SJCRH30 (cell line): ENCODE measurements at places on chromosomes 1 and 21. TPM values are rescaled to one million over a fixed set of nuclear protein-coding genes. Genes with fewer than 3 reads are reported as not detected.
A peak's percentile ranks its signal among the peaks of the same experiment; 100 is the strongest.

DNA sequence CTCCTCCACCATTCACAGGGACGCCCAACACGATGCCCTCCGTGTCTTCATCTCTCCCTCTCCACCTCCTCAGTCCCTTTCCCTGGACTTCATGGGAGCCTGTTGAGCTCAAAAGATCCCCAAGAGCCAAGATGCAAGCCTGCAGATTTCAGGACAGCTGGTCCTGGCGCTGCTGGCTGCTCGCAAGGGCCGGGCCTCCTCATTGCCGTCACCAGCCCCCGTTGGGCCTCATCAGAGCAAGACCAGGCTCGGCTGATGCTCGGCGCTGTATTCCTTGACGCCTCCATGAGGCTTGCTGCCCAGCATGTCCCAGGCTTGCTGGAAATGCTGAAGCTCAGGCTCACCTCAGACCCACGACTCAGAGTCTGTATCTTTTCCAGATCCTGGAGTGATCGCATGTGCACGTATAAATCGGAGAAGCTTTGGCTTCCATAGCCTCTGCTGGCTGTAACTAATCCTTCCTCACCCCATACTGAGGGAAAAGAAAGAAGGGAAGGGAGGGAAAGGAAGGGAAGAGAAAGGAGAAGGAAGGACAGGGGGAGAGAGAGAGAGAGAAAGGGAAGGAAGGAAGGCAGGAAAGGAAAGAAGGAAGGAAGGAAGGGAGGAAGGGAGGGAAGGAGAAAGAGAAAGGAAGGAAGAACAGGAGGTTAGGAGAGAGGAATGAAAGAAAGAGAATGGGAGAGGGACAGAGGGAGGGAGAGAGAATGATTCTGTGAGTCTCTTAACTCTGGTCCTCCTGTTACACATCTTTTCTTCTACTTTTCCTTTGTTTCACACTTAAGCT is 94.6 kb downstream of the KCNJ15 start:
- peaks cover 13% of the 10 kb centered on the region; the same call in 1 of the 2 replicates for H3K27me3 ChIP-seq
- no peak overlapping the region for H3K4me3 ChIP-seq
- no peak overlapping the region for H3K27ac ChIP-seq
- H3K4me1 ChIP-seq: peaks cover 10% of the 10 kb centered on the region; the same call in 1 of the 2 replicates
- no peaks in the 10 kb centered on the region for H3K36me3 ChIP-seq
- DNase-seq: no peak

- H3K4me3 ChIP-seq: no peak overlapping the region
- peak; percentile 56 for DNase-seq
- no peaks in the 10 kb centered on the region for H3K36me3 ChIP-seq
- no peaks in the 10 kb centered on the region for H3K27me3 ChIP-seq
- no peak overlapping the region; the same call in 1 of the 2 replicates for H3K27ac ChIP-seq
These were observed 4.2 kb upstream of the RAP1GAP start for GRCh38 chr1:21673277-21673780.

LCE1B gene
- not detected in 2 replicates for total RNA-seq

- no peak overlapping the region for H3K27ac ChIP-seq
- H3K36me3 ChIP-seq: no peaks in the 10 kb centered on the region
- H3K27me3 ChIP-seq: 0 out of 2 replicates have a peak, but pooled peaks cover 4% of the 10 kb centered on the region
- no peak for DNase-seq
- no peak overlapping the region for H3K4me3 ChIP-seq
- H3K4me1 ChIP-seq: no peaks in the 10 kb centered on the region
These were observed 418.8 kb downstream of the SIPA1L2 start for GRCh38 chr1:232211149-232211548.

DNA sequence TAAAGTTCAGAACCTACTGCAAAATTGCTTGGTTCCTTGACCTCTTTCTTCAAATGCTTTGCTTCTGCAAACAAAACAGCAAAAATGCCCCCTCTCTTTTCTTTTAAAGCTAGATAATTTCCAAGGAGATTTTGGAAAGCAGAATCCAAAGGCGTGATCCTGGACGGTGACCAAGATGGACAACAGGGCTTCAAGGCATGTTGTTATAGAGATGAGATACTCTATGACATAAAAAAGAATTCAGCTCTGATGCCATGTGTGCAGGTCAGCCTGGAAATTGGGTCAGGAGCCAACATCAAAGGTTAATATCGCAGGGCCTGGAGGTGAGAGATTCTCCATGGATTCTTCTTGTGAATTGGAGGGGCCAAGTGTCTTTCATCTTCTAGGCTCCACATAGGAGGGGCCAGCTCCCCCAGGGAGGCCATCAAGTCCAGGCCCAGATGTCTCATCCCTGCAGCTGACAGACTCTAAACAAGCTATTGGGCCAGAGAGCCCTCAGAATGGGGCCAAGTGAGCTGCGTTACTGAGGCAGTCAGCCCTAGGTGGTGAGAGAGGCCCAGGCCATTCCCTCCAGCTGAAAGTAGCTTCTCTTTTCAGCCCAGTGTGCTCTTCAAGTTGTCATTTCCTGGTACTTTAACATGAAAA is 45.5 kb downstream of the NMNAT2 start:
- H3K4me1 ChIP-seq: no peaks in the 10 kb centered on the region
- H3K27ac ChIP-seq: no peak overlapping the region
- H3K4me3 ChIP-seq: no peak overlapping the region
- no peak for DNase-seq
- H3K36me3 ChIP-seq: no peaks in the 10 kb centered on the region
- H3K27me3 ChIP-seq: 0 out of 2 replicates have a peak, but pooled peaks cover 3% of the 10 kb centered on the region

GUCA2A gene
- not detected in 2 replicates for total RNA-seq

- H3K4me1 ChIP-seq: no peaks in the 10 kb centered on the region
- H3K27me3 ChIP-seq: peaks cover 12% of the 10 kb centered on the region
- H3K36me3 ChIP-seq: no peaks in the 10 kb centered on the region
- H3K27ac ChIP-seq: no peak overlapping the region
- no peak for DNase-seq
These were observed 21.3 kb upstream of the UMODL1 start for GRCh38 chr21:42049578-42050430.

GRCh38 chr1:67755619-67756018 is 70.6 kb downstream of the GADD45A start:
- H3K36me3 ChIP-seq: no peaks in the 10 kb centered on the region
- H3K27me3 ChIP-seq: no peaks in the 10 kb centered on the region
- DNase-seq: no peak
- peaks cover 33% of the 10 kb centered on the region for H3K4me1 ChIP-seq
- H3K4me3 ChIP-seq: no peak overlapping the region
- H3K27ac ChIP-seq: no peak overlapping the region

SIPA1L2 gene
- 2.0 and 2.3 TPM in 2 replicates for total RNA-seq

NBPF20 gene
- total RNA-seq: 2.0 and 2.3 TPM in 2 replicates
